AG10803 (cell line): ENCODE measurements at places on chromosomes 3 and 15.

DNA sequence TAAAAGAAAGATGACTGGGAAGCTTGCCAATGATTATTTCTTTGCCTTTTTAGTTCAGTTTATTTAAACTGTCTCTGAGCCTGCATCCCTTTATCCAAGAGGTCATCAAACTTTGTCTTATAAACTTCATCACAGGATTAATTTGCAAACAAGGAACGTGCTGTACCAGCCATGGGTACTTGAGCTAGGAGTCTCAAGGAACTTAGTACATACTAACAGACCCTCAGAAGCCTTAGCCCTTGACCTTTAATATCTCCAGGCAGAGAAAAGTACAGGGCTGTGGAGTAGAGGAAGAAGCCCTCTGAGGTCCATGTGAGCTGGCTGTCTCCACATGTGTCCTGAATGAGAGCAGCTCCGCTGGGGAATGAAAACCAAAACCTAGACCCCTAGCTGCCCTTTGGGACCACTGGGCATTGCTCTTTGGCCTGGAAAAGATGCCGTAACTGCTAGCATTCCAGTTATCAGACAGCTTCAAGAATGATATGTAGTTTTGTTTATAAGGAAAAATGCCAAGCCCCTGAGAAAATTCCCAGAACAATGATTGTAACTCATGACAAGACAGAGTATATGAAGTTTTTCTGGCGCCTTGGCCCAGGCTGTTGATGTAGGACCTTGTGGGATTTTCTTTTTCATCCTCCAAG, 92.1 kb downstream of the ASB7 start:
- DNase-seq: peak; percentile 34

GRCh38 chr3:77726517-77726916, 686.6 kb downstream of the ROBO2 start:
- DNase-seq: no peak

- DNase-seq: no peak
Observed at GRCh38 chr15:60275624-60276023, 122.2 kb downstream of the ANXA2 start.

- DNase-seq: peak; percentile 73
Observed at GRCh38 chr3:56988458-56989168, 71.9 kb upstream of the SPATA12 start.

- no peak for DNase-seq
Observed at GRCh38 chr15:99051308-99051707, 43.7 kb upstream of the PGPEP1L start.

DNA sequence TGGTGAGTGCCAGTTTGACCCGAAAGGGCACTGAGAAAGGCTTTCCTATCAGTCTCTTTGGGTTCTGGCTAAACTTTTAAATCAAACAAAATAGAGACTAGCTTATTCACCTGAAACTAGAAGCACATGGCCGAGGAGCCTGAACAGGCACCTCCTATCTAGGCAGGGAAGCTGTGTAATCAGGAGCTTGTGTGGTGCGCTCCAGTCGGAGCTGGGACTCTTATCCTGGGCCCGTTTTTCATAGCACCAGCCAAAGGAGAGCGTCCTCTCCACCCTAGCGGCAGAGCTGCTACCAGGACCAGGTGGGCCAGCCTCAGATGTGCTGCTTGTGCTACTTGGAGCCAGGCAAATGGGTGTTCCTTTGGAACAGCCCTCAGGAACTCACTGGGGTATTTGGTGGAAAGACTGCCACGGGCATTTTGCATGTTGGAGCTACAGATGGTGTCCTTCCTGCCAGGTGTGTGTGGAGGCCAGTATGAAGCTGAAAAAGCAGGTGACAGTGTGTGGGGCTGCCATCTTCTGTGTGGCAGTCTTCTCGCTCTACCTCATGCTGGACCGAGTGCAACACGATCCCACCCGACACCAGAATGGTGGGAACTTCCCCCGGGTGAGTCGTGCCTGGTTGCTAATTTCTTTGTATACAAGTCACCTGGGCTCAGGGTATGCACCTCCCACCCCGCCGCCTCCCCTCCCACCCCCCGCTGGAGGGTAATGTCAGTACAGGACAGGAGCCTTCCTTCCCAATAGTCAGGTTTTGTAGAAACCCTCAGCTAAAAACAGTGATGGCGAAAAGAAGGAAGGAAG, 833 bp downstream of the MAN2A2 start:
- DNase-seq: no peak

- DNase-seq: no peak
Observed at GRCh38 chr15:25641762-25642161, 202.9 kb upstream of the UBE3A start.

- no peak for DNase-seq
Observed at GRCh38 chr3:14688525-14688924, 13.6 kb downstream of the C3orf20 start.

DNA sequence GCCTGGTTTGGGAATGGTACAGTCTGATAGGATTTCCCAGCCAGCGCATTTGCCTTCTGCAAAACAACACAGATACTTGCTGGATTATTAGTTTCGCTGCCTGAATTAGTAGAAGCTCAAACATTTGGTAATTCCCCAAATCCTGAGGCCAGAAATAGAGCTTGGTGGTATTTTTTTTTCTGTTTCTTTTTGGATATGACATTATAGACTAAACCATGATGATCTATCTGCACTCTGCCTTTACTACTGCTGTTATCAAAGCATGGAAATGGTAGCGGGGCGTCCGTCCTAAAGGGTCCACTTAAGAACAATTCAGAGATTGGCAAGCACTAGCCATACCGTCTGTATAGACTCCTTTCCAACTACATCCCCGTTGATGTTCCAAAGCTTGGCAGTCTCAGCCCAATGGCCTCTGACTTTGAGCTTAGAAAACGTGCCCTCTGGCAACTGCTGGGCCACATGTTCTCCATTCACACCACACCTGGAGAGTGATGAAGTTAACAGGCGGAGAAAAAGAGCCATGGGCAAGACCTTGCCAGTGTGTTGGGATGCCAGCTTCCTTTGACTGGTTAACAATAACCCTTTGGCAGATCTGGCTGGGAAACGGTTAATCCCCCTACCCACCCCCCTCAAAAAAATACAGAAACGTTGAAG, 241.0 kb upstream of the NR2F2 start:
- DNase-seq: no peak

- no peak for DNase-seq
Observed at GRCh38 chr3:38655708-38656300, 6.3 kb upstream of the SCN5A start.

- no peak for DNase-seq
Observed at GRCh38 chr3:52023860-52024764, 28.4 kb upstream of the RPL29 start.

GRCh38 chr3:138375447-138375846, 27.1 kb downstream of the MRAS start:
- no peak for DNase-seq

- no peak for DNase-seq
Observed at GRCh38 chr3:66629150-66629981, 128.5 kb upstream of the LRIG1 start.

- DNase-seq: no peak
Observed at GRCh38 chr3:171245796-171246765, 214.1 kb downstream of the TNIK start.

DNA sequence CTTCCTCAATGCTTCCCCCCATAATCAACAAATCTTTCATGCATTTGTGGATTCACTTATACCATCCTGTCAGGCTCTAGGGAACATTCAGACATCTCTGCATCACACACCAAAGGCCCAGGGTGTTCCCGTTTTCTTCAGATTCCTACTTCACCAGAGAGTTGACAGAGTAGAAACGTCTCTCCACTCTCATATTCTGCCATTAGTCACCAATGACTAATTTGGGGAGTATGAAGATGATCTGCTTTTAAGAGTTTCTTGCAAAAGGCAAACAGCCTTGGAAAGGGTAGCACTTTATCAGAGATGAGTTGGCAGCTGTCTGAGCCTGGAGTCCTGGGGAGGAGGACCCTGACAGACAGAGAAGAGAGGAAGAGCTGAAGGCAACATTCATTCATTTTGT, 55.8 kb upstream of the DGKG start:
- DNase-seq: peak; percentile 79

DNA sequence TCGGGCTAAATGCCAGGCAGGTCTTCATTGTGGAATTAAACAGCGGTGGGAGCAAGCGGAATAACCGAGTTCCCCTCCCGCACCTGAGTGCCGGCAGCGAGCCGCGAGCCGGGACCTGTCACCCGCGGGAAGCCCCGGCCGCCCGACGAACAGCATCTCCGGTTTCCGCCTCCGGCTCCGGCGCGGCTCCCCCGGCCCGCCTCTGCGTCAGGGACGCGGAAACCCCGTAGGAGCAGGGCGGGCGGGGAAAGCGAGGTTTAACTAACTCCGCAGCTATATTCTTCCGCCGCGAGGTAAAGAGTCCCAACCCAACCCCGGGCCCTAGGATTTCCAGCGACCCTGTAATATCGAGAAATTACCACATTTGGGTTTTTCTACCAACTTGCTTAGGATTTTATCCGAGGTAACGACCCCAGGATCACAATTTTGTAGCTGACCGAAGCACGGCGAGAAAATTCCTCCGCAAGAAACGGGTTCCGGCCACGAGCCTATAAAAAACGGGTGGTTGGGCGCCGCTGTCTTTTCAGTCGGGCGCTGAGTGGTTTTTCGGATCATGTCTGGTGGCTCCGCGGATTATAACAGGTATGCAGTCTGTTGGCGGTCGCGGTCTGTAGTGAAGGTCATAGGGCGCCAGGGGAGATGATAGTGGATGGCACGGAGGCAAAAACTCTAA, at the start of gene EIF4A2:
TSS of gene EIF4A2 (plus strand) at position 520 of the 673 bp plus-strand sequence. CDS start at position 554, 34 bp downstream.
- peak; percentile 85 for DNase-seq

DNA sequence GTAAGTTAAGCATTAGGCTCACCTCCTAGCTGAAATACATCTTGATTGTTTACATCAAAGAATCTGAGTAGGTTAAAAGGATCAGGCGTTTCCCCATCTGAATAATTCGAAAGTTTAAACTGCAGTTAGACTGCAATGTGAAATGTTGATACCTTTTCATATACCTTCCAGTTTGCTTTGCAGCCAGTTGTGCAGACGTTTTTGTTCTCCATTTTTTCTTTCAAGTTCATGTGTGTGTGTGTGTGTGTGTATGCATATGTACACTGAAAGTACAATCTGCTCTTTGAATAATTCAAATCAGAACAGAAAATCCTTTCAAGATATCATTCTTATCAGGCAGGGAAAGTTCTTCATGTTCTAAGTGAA, 2.9 kb downstream of the ITPR1 start:
- no peak for DNase-seq

DNA sequence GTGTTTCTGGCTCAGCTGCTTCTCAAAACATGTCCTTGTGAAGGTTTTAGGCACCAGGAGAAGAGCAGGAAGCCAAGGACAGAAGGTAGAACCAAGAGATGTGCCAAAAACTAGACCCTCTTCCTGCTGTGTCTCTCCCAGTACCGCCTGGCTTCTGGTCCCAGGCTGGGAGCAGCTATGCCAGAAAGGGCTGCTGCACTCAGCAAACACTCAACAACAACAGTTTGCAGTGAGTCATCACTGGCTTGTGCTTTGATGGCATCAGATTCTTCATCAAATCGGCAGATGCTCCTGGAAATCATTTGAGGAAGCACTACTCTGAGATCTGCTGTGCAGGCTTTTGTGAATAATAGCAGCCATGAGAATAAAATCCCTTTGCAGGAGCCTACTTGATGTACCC, 63.2 kb downstream of the DGKG start:
- DNase-seq: peak; percentile 38

GRCh38 chr15:73367624-73368300, 996 bp downstream of the HCN4 start:
- no peak for DNase-seq

GRCh38 chr3:182671541-182671940, 121.8 kb upstream of the ATP11B start:
- DNase-seq: peak; percentile 30

GRCh38 chr3:13281507-13282357, 138.4 kb downstream of the NUP210 start:
- DNase-seq: no peak

DNA sequence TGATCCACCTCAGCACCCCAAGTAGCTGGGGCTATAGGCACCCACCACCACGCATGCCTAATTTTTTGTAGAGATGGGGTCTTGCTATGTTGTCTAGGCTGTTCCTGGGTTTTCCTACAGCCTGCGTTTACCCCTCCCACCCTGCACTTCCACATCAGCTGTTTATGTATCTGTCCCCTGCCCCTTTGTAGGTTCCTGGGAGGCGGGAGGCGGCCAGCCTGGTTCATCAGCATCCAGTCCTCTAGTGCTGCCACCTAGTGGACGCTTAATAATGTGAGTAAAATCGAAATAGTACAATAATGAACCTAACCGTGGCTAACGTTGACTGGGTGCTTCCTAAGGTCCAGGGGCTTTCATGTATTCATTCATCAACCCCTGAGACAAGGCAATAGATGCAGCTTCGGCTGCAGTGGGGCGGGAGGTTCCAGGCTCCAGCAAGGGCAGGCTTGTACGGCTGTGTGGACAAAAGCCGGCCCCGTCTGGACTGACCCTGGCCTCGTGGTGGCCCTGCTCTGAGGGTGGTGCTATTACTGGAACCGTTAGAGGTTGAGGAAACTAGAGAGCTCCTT, 1.2 kb upstream of the LCTL start:
- peak; percentile 66 for DNase-seq

- no peak for DNase-seq
Observed at GRCh38 chr15:94532226-94532625, 300.9 kb downstream of the MCTP2 start.

- DNase-seq: no peak
Observed at GRCh38 chr3:119324899-119325298, 30.7 kb downstream of the ARHGAP31 start.

DNA sequence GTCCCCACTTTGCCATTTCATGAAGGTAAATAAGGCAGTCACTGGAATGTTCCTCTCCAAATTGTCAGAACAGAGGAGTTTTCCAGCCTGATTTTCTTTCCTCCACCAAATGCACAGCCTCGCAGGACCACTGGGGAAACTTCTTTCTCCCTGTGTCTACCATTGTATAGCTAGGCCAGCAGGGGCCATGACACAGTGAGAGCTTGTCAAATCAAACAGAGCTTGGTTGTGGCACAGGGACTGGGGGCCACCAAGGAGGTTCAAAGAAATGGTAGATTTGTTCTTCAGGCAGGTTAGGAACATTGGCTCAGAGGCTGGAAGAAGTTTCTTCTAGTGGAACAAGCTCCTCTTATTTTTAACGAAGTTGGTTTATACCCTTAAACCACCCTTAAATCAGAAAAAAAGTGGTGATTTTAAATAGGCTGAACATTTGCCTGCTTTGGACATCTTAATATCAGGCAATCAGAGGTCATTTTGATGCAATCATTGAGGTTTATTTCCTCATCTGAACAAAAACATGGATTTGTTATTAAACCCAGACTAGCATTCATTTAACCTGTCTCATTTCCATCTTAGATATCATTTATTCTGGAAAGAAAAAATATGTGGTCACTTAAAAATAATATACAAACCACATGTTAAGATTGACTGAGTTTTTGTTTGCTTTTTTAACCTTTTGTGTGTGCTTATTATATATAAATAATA, 105.6 kb downstream of the GTPBP8 start:
- peak; percentile 61 for DNase-seq

GRCh38 chr3:22371607-22372291, 620.7 kb upstream of the ZNF385D start:
- DNase-seq: no peak

- DNase-seq: peak; percentile 32
Observed at GRCh38 chr15:72783004-72783639, 436 bp downstream of the ADPGK start.

DNA sequence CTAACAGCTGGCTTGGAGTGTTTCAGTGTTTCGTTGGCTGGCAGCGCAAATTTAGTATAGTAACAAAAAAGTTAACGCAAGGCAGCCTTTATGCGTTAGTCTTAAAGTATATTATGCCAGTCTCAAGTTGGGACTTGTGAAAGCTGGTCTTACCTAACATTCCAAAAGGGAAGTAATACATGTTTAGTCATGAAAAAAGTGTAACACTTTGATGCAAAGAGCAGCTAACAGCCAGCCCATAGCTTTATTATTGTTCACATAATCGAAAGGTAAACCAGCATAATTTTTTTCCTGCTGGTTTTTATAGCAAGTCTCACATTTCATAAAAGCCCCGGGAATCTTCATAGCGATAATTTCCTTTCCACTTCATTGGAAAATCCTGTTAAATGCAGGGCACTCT, 2.4 kb upstream of the GPR87 start:
- no peak for DNase-seq
